ENCODE measurements at places on chromosomes 4 and X. TPM values are rescaled to one million over a fixed set of nuclear protein-coding genes. Genes with fewer than 3 reads are reported as not detected.

- no peak for DNase-seq
These were observed 33.4 kb downstream of the TAPT1 start for GRCh38 chr4:16192631-16193518.

CXCL1 gene
- polyA plus RNA-seq = 0.53 TPM

GRCh38 chrX:13717700-13718472 lies 16.5 kb downstream of the TRAPPC2 start:
- DNase-seq = no peak

PLP1 gene
- 1.9 TPM for polyA plus RNA-seq

GRCh38 chrX:120725874-120726273 lies 96.0 kb upstream of the C1GALT1C1 start:
- no peak for DNase-seq

DNA sequence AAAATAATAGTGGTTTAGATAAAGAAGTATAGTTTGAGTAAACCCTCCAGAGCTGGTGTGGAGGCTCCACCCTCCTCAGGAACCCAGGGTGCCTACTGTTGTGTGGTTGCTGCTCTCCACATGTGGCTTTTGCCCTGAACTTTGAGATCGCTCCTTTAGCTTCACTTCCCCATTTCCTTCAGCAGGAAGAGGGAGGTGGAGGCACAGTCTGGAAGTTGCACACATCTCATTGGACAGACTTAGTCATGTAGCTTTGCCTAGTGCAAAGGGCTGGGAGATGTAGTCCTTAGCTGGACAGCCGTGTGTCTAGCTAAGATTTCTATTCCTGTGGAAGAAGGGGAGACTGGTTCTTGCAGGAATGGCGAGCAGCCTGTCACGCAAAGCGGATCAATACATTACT lies 37.9 kb downstream of the RGS12 start:
- DNase-seq = no peak

- DNase-seq = no peak
These were observed 268.2 kb upstream of the TEX13A start for GRCh38 chrX:105488716-105489115.

GRCh38 chr4:146582864-146583263 lies 55.8 kb upstream of the POU4F2 start:
- DNase-seq = no peak

GPR173 gene
- 2.7 TPM for polyA plus RNA-seq

DNA sequence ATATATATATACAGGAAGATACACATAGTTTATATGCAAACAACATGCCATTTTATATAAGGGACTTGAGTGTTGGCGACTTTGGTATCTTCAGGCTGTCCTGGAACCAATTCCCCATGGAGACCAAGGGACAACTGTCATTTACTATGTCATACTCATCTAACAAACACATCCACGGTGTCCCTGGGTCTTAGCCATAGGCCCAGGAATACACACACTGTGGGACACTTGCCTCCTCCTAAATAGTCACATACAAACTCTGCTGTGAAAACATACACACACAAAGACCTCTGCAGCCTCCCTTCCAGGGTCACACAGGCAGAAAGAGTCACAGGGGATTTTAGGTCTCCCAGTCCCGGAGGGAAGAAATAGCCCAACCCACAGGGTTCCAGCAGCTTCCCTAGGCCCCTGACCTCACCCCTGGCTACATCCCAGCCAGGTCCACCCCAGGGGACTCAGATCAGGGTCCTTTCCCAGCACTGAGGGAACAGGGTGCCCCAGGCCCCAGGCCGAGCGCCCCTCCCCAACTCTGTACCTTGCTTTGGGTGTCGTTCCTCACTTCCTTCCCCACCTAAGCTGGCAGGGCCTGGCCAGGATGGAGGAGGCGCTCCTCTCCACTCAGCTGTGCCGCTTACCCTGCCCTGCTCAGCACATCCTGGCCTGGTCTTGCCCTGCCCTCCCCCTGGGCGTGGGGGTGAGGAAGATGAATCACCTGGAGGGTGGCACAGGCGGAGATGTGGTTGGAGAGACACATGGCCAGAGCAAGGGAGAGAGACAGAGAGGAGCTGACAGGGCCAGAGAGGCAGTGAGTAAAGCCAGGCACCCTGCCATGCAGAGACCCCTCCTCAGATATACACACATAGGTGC lies 21.8 kb downstream of the FGD1 start:
- no peak for DNase-seq

DNA sequence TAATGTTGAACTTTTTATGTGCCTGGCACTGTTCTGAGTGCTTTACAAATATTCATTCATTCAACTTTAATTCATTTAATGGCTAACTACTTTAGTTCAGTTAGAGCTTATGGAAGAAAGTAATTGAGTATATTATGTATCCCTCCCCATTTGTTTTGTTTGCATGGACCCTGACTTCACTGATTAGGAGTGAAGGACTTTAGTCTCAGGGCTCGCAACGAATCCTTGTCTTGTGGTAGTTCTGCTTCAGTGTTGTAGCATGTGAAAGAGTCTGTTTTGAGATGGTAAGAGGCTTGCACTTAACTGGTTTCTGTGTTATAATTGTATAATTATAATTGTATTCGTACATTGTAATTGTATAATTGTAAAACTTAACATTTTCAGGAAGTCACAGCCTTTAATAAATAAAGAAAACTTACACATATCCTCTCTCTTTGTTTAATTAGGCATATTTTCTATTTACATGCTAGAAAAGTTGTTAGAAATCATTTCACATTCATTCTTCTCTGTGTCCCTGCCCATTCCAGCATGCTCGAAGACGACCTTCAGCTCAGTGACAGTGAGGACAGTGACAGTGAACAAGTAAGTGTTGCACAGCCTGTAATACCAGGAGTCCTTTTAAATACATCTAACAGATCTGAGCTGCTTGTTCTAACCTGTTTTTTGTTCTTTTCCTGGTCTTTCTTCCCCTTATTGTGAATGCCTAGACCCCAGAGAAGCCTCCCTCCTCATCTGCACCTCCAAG lies 115.1 kb downstream of the KLHL8 start:
- DNase-seq = no peak

Data from BJ (cell line).